ENCODE measurements at places on chromosomes 5 and 9.

GRCh38 chr5:79795764-79796398, 106.2 kb downstream of the CMYA5 start:
- DNase-seq: no peak

DNA sequence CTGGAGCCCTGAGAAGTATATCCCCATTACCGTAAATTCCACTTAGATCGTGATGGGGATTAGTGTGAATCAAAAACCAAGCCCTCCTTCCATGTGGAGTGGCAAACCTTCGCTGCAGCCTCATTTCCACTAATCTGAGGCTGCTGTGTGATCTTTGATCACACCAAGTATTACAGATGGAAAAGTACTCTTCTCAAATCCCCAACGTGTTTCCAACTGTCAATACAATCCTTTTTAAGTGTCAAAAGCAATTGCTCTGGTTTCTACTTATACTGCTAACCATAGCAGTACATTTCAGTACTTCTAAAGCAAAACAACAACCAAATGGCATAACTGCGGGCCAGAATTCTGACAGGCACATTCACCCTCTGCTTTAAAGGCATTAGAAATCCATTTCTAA, 307.7 kb upstream of the ADAMTS16 start:
- no peak for DNase-seq

DNA sequence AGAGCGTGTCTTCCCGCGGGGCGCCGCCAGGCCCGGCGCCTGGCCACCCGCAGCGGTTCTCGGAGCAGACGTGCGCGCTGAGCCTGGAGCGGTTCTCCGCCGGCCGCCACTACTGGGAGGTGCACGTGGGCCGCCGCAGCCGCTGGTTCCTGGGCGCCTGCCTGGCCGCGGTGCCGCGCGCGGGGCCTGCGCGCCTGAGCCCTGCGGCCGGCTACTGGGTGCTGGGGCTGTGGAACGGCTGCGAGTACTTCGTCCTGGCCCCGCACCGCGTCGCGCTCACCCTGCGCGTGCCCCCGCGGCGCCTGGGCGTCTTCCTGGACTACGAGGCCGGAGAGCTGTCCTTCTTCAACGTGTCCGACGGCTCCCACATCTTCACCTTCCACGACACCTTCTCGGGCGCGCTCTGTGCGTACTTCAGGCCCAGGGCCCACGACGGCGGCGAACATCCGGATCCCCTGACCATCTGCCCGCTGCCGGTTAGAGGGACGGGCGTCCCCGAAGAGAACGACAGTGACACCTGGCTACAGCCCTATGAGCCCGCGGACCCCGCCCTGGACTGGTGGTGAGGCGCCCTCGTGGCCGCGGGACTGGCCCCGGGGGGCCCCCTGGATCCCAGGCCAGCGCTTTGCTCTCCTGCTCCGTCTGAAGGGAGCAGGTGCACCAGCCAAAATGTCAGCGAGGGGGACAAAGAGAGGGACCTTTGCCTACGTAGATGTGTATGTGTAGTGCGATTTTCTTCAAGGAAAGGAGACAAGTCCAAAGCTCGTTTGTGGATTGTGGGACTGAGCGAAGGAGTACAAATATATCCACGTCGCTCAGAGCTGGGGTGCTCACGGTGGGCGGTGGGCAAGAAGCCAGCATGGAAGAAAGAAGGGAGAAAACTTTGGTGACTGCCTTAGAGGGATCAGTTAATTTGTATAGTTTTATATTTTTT, 19.5 kb downstream of the BTNL9 start:
- no peak for DNase-seq

DNA sequence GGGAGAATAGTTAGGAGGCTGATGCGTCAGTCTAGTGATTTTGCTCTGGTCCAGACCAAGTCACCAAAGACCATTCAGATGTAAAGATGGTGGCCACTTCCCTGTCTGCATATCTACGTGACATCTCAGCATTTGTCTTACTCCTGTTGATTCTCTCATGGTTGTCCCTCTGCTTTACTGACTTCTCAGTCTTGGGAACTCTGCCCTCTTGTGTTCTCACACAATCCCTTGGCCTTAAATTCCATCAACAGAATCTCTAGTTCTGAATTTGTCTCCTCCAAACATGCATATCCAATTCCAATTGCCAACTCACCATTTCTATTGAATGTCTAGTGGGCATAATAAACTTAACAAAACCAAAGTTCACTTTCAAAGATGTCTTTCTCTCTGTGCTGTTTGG, 147.8 kb downstream of the SLC24A2 start:
- peak; percentile 33 for DNase-seq

- no peak for DNase-seq
Measured at GRCh38 chr9:123011878-123012528, 21.5 kb upstream of the GPR21 start.

GRCh38 chr5:65141493-65141892, 340.2 kb downstream of the ADAMTS6 start:
- DNase-seq: no peak

GRCh38 chr5:76083555-76084495, 642 bp downstream of the SV2C start:
- peak; percentile 65 for DNase-seq

DNA sequence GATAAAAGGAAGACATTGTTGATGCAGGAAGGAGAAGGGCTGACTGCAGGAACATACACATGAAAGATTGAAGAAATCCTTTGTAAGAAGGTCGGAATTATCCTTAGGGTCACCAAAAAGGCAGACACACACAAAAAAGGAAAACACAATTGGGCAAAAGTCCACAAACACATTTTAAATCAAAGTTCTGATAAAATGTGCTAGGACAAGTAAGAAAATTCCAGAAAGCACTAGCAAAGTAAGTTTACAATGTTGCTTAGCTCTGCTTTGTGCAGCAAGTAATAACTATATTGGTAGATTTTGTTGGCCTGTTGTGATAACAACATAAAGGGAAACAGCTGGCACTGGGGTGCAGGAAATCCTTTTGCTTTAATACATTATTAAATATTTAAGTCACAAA, 99.8 kb upstream of the VCAN start:
- no peak for DNase-seq

- no peak for DNase-seq
Measured at GRCh38 chr5:152331006-152331405, 74.1 kb downstream of the NMUR2 start.

DNA sequence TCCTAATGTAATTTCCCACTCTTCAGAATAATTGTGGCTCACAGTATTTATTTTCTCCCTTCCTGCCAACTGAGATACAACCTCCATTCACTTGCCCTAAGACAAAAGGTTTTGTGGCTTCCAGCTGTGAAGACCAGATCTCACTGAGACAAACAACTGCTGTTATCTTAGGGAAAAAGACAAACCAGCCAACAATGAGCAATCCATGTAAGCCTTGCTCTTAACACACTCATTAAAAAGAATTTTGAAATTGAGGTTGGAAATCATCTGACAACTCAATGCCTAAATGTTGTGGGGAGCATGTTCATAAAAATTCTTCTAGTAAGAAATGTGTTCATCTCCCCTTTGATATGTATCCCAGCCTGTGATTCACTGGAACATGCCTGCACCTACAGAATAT, 132.9 kb downstream of the ADAMTSL1 start:
- DNase-seq: no peak

GRCh38 chr5:127079994-127080491, 6.7 kb upstream of the C5orf63 start:
- no peak for DNase-seq

DNA sequence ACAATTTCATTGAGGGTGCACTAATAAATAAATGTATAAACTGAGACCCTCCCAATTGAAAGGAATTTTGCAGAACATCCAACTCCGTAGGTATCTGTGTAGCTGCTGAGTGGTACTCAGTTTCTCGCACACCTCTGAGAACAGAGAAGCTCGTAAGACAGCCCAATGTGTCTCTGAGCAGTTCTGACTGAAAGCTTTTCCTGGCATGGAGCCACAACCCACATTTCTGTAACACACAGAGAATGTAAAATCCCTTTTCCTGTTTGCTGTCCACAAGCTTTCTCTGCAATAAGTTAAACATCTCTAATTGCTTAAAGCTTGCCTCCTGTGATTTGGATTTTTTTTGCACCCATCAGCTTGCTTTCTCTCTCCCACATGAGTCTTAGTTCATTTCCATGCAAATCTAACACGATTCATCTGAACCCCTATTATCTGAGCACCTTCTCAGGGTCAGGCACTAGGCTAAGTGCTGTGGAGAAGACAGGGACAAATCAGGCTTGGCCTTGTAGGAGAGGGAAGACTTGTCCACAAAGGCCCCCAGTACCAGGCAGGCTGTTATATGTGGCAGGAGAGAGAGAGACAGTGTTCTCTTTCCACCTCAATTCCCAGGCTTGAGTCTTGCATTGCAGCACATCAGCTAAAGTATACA, 44.2 kb upstream of the COL15A1 start:
- DNase-seq: no peak

DNA sequence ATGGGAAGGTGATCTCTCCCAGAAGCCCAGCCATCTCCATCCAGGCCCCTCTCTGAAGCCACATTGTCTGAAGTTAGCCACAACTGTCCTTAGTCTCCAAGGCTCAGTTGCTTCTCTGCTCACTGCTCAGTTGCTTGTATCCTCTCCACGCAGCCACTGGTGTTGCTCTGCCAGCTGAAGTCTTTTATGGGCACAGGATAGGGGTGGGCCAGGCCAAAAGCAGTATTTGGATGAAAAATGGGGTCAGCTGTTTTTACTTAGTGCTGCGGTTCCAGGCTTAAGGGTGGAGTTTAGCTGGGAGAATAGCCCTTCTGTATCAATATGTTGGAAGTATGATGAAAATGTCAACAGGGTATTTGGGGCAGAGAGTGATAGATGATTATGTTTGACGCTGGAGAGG, 168.8 kb upstream of the PPP1R2B start:
- no peak for DNase-seq

DNA sequence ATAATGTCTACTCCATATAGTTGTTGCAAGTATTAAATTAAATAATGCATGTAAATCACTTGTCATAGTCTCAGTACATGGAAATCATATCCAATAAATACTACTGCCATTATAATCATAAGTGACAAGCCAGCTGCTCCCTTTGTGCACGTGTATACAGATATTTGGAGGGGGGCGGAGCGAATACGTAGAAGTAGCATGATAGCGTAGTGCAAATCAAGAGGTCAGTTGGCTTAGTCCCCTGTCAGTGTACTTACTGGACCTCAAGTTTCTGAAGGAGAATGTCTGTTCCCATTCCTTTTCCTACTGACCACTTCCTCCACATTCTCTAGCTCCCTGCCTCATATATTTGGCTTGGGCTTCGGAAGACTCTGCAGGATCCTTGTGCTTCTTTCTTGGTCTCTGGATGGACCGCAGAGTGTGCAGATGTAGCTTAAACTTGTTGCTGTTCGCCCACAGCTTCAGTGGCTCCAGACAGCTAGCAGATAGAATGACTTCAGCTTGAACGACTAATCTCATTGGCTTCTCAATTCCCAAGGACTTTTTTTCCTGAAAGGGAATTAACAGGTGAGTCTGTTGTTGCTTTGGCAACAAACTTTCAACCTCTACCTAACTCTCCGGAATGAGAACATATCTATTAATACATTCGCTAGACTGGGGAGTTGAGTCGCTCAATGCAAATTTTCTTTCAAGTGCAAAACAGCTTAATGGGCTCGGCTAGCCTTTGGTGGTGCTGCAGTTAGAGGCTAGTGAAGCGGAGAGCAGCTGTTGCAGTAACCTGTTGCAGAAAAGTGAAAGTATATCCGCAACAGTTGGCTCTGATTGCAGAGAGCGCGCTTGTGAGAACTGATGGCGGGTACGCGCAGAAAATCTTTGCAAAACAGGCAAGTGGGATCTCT, at the start of gene PCDHB1:
Gene PCDHB1, plus strand, starts transcription at position 753 of the 899 bp plus-strand sequence. Its CDS starts 97 bp downstream, at position 850.
- DNase-seq: no peak

- DNase-seq: no peak
Measured at GRCh38 chr5:125140855-125141254, 394.4 kb upstream of the ZNF608 start.

GRCh38 chr5:61919920-61920319, 386.1 kb upstream of the KIF2A start:
- DNase-seq: no peak

- no peak for DNase-seq
Measured at GRCh38 chr5:172542651-172543131, 88.4 kb upstream of the SH3PXD2B start.

GRCh38 chr5:128254789-128255188, 171.2 kb downstream of the SLC12A2 start:
- DNase-seq: no peak

DNA sequence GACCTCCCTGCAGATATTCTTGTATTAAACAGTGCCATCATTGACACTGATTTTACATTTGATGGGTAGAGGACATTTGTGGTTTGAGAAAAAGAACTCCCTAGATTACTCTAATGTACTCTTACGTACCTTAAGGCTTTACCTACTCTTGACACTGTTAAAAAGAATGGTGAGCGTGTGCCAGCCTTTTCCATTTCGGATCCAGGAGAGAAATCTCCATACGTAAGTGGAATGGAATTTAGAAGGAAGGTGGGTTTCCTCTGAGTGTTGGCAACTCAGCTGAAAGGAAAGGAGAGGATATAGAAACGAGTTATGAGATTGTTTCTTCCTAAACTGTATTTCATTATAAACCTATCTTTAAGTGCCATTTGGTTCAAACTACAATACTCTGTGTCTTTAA, 40.9 kb downstream of the TNPO1 start:
- no peak for DNase-seq

DNA sequence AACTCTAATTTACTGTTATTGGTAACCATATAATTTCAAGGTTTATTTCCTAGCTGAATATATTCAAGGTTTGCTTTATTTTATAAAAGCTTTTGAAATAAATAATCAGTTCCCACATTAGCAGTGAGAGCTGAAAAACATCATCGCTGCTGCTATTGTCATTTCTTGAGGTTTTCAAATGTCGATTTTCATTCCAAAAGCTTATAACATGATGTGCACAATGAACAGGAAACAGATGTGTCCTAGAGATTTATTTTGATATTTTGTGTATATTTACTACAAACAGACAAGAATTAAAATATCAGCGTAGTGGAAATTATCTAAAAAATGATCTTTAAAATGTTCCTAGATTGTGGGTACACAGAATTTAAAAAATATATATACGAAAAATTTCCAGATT, 10.5 kb upstream of the ITGA1 start:
- no peak for DNase-seq

GRCh38 chr5:67163231-67163756, 33.3 kb downstream of the CD180 start:
- no peak for DNase-seq
